Stimulated activated CD8-positive, alpha-beta memory T cell treated with anti-CD3 and anti-CD28 coated beads, Interleukin-7, amount 100 ng/mL, for 1 hour (primary cell): ENCODE measurements at places on chromosomes 2 and 18.

DNA sequence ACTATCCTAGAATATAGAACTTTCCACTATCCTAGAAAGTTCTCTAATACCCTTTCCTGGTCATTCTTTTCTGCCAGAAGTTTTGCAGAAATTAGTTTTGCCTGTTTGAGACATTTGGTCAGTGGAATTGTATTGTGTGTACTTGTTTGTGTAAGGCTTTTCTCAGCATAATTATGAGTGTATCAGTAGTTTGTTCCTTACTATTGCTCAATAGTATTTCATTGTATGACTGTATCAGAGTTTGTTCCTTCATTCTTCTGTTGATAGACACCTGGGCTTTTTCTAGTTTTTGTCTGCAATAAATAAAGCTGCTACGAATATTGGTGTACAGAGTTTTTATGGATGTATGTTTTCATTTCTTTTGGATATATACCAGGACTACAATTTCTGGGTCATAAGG lies 27.2 kb downstream of the CCDC138 start:
- no peak for DNase-seq

DNA sequence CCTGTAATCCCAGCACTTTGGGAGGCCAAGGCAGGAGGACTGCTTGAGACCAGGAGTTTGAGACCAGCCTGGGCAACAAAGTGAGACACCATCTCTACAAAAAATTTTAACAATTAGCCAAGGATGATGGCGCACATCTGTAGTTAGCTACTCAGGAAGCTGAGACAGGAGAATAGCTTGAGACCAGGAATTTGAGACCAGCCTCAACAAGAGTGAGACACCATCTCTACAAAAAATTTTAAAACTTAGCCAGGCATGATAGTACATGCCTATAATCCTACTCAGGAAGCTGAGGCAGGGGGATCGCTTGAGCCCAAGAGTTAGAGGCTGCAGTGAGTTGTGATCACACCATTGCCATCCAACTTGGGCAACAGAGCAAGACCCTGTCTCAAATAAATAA lies 7.0 kb downstream of the MEMO1 start:
- no peak for DNase-seq

- no peak for DNase-seq
These were observed at the start of gene POU3F3 for GRCh38 chr2:104853534-104854497. POU3F3 (plus strand) TSS chr2:104854115; CDS start chr2:104855511, 1,396 bp downstream.

GRCh38 chr18:56152551-56153310 lies 485.7 kb downstream of the TXNL1 start:
- DNase-seq = no peak

- DNase-seq = no peak
These were observed 190.1 kb upstream of the SP5 start for GRCh38 chr2:170524828-170525565.
